ENCODE measurements at places on chromosomes 3 and 15.

DNA sequence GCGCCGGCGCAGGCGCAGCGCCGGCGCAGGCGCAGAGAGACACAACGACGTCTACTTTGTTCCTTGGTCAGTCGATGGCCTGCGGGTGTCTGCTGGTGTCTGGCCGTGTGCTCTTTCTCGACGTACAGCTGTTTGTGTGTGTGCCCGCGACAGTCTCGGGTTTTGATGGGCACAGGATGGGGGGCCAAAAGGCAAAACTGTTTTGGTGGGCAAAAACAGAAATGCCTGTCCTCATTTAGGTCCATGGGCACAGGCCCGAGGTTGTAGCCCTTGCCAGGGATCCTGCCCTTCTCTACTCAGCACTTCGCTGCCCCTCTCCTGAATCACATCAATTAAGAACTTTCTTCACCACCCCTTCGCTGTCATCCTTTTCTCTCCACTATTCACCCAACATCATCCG is 184.8 kb upstream of the CHL1 start:
- no peak for DNase-seq
- H3K27me3 ChIP-seq, result no peaks in the 10 kb centered on the region
- H3K36me3 ChIP-seq, result no peaks in the 10 kb centered on the region
- H3K4me3 ChIP-seq, result no peak overlapping the region

DNA sequence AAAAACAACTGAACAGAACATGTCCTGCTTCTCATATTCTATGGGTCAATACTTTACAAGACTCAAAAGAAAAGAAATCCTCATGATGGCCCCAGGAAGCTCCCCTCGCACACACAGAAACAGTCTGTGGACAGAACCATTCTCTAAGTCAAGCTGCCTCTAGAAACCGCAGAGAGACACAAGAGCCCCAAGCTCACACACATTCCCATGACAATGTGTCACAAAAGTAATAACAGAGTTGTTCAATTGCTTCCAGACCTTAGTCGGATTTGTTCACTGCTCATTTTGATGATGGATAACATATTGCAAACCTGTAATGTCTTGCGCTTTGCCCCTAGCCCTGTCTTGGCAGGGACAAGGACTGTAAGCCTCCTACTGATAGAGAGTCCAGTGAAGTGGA is 60.9 kb downstream of the UMPS start:
- no peaks in the 10 kb centered on the region for H3K4me1 ChIP-seq
- H3K27me3 ChIP-seq, result no peaks in the 10 kb centered on the region
- no peaks in the 10 kb centered on the region for H3K36me3 ChIP-seq

GRCh38 chr3:132164469-132165092 is 129.8 kb upstream of the CPNE4 start:
- no peaks in the 10 kb centered on the region for H3K36me3 ChIP-seq
- no peak overlapping the region for H3K27ac ChIP-seq
- H3K4me3 ChIP-seq, result no peak overlapping the region
- no peak for DNase-seq
- no peaks in the 10 kb centered on the region for H3K4me1 ChIP-seq

DNA sequence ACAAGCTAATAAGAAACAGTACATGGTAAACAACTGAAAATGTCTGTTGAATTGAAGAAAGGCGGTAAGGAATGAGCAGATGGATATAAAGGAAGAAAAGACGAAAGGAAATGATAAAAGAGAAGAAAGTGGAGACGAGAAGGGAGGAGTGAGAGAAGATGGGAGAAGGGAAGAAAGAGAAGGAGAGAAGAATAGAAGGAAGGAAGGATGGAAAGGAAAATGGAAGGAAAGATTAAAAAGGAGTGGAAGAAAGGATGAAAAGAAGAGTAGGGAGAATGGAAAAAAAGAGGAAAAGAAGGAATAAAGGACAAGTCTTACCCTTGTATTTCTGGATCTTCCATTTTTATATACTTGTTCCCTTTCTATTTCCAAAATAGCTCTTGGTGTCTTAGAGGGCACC is 17.7 kb downstream of the CPNE4 start:
- no peaks in the 10 kb centered on the region for H3K4me1 ChIP-seq
- H3K4me3 ChIP-seq, result no peak overlapping the region
- no peaks in the 10 kb centered on the region for H3K27me3 ChIP-seq
- no peaks in the 10 kb centered on the region for H3K36me3 ChIP-seq

GRCh38 chr3:117788506-117788905 is 1078.9 kb downstream of the TUSC7 start:
- H3K27ac ChIP-seq, result no peak overlapping the region
- H3K4me1 ChIP-seq, result no peaks in the 10 kb centered on the region
- no peak for DNase-seq
- H3K27me3 ChIP-seq, result no peaks in the 10 kb centered on the region

DNA sequence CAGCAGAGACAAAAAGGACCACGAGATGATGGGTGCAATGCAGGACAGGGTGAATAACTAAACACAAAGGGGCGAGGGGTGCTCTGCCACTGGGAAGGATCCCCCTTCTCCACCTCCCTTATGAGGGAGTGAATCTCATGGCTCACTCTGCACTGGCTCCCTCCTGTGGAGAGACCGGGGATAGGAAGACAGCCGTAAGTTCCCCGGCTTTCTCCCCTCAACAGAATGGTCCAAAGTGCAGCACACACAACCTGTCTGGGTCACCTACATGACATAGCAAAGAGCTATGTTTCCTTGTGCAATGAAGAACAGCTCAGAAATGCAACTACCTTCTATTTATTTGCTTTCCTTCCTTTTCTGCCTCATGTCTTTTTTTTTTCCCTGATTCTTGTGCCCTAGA is 7.8 kb upstream of the ACSBG1 start:
- no peak overlapping the region for H3K4me3 ChIP-seq
- H3K36me3 ChIP-seq, result no peaks in the 10 kb centered on the region
- H3K27me3 ChIP-seq, result no peaks in the 10 kb centered on the region
- H3K27ac ChIP-seq, result no peak overlapping the region
- H3K4me1 ChIP-seq, result no peaks in the 10 kb centered on the region
- DNase-seq, result no peak

GRCh38 chr15:98131924-98132323 is 171.4 kb downstream of the ARRDC4 start:
- no peaks in the 10 kb centered on the region for H3K4me1 ChIP-seq
- H3K36me3 ChIP-seq, result no peaks in the 10 kb centered on the region
- no peak overlapping the region for H3K4me3 ChIP-seq
- H3K27ac ChIP-seq, result no peak overlapping the region

GRCh38 chr15:54101664-54102270 is 123.5 kb downstream of the UNC13C start:
- no peaks in the 10 kb centered on the region for H3K4me1 ChIP-seq
- H3K4me3 ChIP-seq, result no peak overlapping the region
- no peaks in the 10 kb centered on the region for H3K27me3 ChIP-seq
- no peak for DNase-seq
- H3K36me3 ChIP-seq, result no peaks in the 10 kb centered on the region

- no peak overlapping the region for H3K27ac ChIP-seq
- no peak for DNase-seq
- peaks cover 20% of the 10 kb centered on the region for H3K4me1 ChIP-seq
Observed at GRCh38 chr3:46438831-46439230, 25.9 kb downstream of the LTF start.

GRCh38 chr3:107684431-107684925 is 161.7 kb downstream of the BBX start:
- peak; percentile 47 for DNase-seq
- no peak overlapping the region for H3K27ac ChIP-seq
- H3K4me1 ChIP-seq, result peaks cover 27% of the 10 kb centered on the region
- no peaks in the 10 kb centered on the region for H3K27me3 ChIP-seq
- H3K36me3 ChIP-seq, result no peaks in the 10 kb centered on the region
- H3K4me3 ChIP-seq, result no peak overlapping the region

DNA sequence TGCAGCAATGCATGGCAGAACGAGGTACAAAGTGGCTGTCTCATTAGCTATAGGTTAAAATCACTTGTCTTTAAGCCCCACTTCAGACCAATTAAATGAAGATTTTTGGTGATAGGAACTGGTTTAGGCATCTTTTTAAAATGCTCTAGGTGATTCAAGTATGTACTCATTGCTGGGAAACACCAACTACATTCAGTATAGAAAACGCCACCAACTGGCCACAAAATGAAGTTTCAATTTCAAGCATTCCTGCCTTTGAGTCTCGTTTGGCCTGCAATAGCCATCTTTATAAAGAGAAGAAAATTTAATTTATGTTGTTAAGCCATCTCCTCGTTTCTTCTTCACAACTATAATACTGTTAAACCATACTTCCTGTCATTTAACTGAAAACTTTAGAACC is 587.9 kb downstream of the GBE1 start:
- no peaks in the 10 kb centered on the region for H3K27me3 ChIP-seq
- no peak overlapping the region for H3K4me3 ChIP-seq
- no peak for DNase-seq
